ENCODE measurements at places on chromosomes 1 and 21.

DNA sequence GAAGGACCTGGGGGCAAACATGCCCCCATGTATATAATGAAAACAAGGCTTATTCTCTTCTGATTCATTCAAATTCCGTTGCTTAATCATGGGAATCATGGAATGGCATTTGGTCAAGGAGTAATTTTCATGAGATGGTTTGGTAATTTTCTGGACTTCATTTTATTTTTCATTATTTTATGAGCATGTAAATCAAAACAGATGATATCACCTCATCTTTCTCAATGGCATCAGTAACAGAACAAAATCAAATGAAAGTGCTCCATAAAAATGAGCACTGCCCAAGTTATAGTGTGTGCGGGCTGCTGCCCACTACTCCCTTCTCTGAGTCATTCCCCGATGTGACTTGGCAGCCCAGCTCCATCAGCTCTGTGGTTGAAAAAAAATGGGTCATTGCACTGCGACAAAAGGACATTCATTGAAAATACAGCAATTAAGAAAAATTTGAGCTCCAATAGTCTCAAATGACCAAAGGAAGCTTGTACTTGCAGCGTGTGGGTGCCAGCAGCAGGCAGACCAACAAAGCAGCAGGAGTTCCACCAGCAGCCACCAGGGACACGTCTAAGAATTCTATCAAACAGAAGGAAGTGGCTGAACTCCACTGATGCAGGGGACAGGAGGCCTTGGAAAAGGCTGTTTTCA is 84.3 kb upstream of the VAV3 start:
- DNase-seq = no peak

- no peak for DNase-seq
These were observed 56.9 kb downstream of the STUM start for GRCh38 chr1:226605318-226605950.

GRCh38 chr1:61439234-61439633 is 285.7 kb downstream of the TM2D1 start:
- DNase-seq = no peak

DNA sequence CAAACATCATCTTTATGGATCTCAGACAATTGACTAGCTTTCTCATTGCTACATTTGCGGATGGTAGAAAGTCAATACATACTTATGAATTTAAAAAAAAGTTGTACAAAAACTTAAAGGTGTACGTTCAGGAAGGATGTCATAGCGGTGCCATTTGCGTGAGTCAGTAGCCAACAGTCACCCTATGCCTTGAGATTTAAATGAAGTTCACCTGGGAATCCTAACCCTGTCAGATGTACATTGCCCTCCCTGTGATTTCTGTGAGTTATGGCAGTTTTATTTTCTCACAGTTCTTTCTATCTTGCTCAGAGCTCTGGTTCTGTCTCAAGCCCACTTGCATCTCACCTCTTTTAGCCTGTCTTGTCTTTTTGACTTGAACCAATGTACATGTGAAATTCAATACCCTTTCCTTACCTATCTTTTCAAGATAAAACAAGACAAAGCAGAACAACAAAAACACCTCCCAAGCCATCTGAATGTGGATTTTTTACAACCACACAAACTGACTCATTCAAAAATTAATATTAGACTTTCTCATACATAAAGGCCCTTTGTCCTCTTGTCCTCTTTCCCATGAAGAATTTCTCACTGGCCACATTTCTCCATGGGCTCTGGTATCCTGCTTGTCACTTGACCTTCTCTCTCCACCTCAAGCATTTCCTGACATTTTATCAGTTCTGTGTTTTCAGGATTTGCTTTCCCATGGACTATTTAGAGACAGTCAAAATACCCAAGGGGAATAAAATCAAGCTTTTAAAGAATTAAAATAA is 25.3 kb upstream of the ZNF697 start:
- DNase-seq = no peak

- no peak for DNase-seq
These were observed 38.1 kb upstream of the EPHA8 start for GRCh38 chr1:22525211-22525610.

GRCh38 chr1:112925015-112925414 is 31.0 kb downstream of the SLC16A1 start:
- DNase-seq = no peak

- no peak for DNase-seq
These were observed 873.1 kb upstream of the TMPRSS15 start for GRCh38 chr21:19276665-19277064.

- DNase-seq = no peak
These were observed 66.4 kb upstream of the FBXO28 start for GRCh38 chr1:224047538-224047937.

GRCh38 chr1:54850069-54850730 is 36.8 kb downstream of the DHCR24 start:
- no peak for DNase-seq

DNA sequence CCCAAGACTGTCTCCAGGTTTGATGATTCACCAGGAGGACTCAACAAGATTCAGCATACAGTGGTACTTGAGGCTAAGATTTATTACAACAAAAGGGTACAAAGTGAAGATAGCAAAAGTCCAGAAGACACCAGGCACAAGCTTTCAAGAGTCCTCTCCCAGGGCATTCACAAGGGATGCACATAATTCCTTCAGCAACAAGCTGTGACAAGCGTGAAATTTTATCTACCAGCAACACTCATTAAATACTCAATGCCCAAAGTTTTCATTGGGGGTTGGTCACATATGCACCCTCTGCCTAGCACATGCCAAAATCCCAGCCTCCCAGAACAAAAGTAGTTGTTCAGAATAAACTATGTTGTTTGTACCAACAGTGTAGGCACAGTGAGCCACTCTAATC is 62.3 kb downstream of the PRKACB start:
- no peak for DNase-seq

DNA sequence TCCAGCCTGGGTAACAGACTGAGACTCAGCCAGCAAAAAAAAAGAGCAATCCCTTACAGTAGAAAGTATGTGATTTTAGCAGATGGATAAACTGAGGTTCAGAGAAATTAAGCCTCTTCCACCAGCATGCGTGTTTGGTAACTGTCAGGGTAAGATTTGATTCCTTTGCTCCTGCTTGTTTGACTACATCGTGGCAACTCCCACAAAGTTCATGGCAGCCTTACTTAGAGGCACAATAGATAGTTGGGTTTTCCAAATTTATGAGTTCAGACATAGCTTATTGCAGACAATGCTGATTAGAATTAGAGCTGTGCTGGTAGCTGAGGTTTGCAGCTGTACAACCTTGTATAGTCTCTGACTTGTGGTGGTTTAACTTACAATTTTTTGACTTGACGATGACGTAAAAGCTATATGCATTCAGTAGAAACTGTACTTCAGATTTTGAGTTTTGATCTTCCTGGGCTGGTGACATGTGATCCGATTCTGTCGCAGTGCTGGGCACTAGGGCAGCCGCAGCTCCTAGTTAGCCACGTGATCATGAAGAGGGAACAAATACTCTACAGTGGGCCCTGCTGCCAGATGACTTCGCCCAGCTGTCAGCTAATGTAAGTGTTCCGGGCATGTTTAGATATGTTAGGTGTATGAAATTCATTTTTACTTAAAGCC is 167.8 kb downstream of the DHRS3 start:
- no peak for DNase-seq

DNA sequence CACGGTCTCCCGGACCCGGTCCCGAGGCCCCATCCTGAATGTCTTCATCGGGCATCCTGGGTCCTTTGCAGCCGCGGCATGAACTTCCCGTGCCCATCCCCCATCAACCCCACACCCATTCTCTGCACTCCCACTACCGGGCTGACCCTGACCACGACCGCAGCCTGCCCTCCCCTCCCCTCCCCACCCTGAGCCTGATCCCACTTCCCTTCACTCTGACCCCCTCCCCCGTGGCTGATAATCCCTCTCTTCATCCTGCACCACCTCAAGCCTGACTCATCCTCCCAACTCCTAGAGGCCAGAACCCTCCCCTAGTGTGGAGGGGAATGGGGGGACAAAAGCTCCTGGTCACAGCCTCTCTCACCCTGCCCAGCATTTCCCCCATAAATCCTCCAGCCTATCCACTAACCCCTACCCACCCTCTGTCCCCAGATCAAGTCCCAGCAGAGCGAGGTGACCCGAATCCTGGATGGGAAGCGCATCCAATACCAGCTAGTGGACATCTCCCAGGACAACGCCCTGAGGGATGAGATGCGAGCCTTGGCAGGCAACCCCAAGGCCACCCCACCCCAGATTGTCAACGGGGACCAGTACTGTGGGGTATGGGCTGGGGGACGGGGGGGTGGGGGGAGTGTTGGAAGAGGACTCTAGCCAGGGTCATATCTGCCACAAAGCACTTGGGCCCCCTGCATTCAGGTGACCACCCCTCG is 602 bp downstream of the SH3BGRL3 start:
- no peak for DNase-seq

DNA sequence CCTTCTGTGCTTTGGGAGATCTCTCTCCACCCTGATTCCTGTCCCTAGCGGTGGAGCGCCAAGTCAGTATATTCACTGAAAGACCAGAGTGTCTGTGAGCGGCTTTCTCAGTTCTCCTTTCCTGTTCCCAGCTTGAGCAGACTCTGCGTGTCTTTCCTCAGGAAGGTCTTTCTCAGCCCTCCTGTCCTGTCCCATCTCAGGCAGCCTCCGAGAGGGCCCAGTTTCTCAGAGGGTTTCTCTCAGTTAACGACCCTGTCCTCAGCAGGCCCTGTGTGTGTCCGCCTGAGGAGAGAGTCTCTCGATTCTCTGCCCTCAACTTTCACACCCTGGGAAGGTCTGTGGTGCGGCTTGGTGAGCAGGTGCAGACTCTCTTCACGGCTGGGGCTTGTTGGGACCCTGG is 34.0 kb upstream of the CHIT1 start:
- no peak for DNase-seq

DNA sequence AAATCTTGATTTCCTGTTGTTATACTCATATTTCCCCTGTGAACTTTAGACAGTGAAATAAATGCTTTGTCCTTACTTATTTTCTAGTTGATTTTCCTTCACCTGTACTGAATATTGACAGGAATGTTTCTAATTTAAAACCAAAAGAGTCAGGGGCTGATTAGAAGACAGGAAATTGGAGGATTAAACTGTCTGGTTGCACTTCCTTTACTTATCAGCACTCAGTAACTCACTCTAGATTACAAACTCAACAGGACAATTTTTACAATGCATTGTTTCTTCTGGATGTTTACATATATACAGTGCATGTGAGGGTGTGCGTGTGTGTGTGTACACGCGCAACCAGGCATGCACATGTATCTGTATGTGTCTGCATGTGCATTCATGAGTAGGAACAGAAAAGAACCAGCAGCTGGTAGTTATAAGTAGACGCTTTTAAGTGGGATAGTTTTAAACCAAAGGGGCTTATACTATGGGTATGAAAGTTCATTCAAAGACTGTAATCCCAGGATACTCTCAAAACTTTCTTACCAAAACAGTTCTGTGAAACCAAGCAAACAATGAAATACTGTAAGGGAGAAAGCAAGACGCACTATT is 212.0 kb upstream of the NFIA start:
- no peak for DNase-seq

- no peak for DNase-seq
These were observed 53.4 kb downstream of the GADD45A start for GRCh38 chr1:67738401-67738800.

DNA sequence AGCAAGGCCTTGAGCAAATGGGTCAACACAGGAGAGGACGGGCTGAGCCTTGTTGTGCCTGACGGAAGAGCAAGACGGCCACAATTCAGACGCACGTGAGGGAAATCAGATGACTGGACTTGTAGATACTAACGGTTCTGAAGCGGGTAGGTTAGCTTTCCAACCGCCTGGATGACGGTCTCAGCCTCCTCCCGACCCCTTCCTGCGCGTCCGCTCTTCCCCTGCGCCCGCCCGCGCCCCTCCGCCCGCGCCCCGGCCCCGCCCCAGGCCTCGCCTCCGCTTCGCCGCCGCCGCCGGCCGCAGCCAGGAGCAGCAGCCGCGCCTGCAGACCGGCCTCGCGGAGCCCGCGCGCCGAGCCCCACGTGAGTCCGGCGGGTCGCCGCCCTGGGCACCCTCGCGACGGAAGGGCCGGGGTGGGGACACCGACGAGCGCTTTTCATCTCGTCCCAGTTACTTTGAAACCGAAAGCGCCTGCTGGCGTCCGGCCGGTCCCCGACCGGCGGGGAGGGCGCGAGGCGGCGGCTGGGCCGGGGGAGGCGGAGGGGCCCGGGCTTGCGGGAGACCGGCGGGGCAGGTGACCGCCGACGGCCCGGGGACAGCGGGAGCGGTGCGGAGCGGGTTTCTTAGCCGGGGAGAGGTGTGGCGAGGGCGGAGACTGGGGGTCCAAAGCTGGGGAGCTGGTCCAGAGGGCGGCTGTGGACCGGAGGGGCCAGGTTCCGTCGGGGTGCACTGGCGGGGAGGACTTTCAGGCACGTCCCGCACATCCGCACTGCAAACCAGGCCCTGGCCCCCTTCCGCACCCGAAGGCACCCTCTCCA is at the start of gene TRAF5:
TSS of gene TRAF5 (plus strand) at position 306 of the 818 bp plus-strand sequence. CDS start 26,407 bp downstream, outside the sequence.
- peak; percentile 80 for DNase-seq

DNA sequence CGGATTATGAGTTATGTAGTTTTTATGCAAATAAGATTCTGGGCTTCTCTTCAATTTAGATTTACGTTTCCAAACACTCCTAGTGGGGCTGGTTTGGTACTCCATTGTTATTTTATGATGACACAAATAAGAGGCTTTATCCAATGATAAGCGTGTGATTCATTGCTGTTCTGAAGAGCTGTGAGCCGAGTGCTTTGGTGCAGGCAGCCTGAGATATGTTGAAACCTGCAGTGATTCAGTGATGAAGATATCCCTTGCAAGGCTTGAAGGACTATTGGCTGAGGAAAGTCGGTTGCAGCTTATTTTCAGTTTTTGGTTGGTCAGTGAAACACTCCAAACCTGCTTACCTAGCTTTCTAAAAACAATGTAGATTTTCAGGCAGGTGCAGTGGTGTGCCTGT is 112.2 kb downstream of the RYR2 start:
- no peak for DNase-seq

GRCh38 chr1:65493802-65494201 is 73.3 kb downstream of the LEPR start:
- DNase-seq = no peak

- DNase-seq = no peak
These were observed 402.5 kb downstream of the HHAT start for GRCh38 chr1:210731193-210731592.

DNA sequence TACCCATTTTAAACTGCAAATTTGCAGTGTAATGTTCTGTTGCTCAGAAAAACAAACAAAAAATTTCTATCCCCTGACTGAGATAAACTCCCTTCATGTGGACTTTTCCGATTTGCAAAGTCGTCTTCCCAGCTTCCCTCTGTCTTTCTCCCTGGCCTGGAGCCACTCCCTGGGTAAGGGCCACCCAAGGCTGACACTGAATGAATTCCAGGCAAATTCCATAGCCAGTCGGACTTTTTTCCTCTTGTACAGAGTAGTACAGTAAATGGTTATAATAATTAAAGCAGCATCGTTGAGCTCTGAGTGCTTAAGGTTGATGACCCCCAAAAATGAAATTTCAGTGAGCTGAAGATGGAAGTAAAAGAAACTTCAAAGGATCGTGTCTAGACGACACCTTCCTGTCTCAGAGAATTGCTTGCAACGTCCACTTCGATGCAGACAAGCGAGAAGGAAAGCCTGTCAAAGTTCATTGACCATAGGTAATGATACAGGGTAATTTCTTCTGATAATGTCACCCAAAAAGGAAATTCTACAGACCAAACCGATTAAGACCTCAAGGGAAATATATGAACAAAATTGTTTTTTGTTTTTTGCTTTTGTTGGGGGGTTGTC is 33.6 kb upstream of the LHX8 start:
- no peak for DNase-seq

GRCh38 chr1:160924791-160925651 is 29.6 kb downstream of the ITLN2 start:
- DNase-seq = no peak
